ENCODE measurements at places on chromosomes 2 and 18.

DNA sequence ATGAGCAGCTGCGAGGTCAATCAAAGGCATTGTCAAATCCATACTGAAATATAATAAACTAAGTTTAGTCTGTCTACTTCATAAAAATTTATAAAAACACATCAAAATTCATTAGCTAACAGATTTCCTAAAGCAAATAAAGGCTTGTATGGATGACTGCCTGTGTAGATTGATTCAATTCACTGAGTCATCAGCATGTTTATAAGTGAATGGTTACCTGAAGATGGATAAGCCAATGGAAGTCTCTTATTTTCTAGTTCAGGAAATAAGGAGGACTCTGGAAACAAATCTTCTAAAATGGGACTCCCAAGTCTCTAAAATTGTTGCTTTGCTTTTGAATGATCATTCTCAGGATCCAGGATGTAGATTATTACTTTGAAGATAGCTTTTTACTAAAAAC, 57.0 kb upstream of the HNRNPA3 start:
- no peak for DNase-seq

GRCh38 chr18:41858761-41859555, 96.1 kb upstream of the PIK3C3 start:
- DNase-seq: no peak

- no peak for DNase-seq
Measured at GRCh38 chr2:232787806-232788205, 11.4 kb upstream of the KCNJ13 start.

DNA sequence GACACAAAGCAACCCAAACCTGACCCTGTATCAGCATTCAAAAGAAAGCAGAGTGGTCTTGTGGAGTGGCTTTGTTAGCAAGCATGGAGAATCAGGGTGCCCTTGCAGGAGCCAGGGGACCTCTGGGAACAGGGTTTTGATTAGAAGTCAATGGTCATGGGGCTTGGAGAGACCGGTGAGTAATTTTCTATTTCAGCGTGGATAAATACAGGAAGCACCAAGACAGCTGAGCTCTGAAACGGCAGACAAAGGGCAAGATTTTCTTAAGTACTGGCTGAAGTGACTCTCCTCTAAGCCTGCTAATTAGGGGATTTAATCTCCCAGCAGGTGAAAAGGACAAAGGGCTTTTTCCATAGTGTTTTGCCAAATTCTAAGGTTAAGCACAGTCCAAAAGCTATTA, 78.0 kb upstream of the GAREM1 start:
- no peak for DNase-seq

DNA sequence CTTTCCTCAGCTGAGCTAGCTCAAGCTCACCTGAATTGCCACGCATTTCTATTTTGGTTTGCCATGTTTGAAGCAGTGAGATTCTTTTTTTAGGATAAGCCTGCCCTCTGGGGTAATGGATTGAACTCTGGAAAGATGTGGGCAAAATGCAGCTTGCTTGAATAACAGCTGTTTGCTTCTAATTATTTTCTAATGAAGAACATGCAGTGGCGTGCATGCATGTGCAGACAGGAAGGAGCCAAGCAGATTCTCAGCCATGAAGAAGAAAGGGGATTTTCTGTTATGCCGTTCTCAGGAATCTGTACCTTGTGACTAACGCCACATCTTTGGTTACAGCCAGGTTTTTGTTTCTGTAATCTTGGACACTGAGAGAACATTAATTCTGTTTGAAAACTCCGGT, 171.2 kb downstream of the ANTXR1 start:
- DNase-seq: no peak

DNA sequence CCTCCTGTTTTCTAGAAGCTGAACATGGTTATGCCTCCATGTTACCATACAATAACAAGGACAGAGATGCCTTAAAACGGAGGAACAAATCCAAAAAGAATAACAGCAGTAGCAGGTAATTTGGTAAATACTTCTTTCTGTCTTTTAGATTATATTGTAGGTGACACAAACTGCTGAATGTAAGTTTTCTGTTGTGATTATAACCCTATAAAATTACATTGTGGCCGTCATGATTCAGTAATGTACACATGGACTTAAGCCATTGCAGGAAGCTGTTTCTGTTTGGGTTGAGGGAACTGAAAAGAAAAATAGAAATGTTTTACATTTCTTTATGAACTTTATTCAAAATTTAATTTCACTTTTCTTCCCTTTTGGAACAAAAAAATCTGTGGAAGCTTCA, 1.2 kb downstream of the MXD1 start:
- no peak for DNase-seq

DNA sequence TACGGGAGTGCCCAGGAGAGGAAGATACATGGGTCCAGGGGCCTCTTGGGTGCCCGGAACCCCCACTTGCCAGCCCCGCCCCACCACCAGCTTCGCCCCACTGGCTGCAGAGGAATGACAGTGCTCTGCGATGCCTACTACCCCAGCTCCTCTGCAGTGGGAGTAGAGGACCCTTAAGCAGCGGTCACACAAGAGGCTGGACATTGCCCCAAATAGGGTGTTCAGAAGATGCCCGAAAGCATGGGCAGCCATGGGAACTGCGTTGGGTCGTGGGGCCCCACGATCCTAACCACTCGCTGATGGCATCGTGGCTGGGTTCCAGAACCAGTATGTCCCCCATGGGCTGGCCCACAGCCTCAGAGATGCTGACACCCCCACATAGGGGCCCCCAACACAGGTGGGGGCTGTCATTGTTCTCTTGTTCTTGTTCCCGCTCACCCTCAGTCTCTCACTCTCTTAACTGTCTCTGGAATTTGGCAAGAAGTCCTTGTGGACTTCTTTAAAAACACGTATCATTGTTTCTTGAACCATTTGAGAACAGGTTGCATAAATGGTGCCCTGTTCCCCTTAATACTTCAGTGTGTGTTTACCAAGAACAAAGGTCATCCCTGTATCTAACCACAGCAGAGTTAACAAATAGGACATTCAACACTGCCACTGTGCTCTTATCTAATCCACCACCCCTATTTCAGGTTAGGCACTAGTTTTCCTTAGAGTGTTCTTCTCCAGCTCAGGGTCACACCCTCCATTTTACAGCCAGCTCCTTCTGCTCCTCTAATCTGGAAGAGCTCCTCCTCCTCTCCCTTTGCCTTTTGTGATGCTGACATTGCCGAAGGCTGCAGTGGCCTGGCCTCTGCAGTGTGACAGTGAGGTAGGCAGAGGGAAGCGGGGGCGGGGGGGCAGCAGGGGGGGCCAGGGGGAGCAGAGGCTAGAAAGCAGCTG, 76.3 kb downstream of the STPG4 start:
- DNase-seq: no peak

DNA sequence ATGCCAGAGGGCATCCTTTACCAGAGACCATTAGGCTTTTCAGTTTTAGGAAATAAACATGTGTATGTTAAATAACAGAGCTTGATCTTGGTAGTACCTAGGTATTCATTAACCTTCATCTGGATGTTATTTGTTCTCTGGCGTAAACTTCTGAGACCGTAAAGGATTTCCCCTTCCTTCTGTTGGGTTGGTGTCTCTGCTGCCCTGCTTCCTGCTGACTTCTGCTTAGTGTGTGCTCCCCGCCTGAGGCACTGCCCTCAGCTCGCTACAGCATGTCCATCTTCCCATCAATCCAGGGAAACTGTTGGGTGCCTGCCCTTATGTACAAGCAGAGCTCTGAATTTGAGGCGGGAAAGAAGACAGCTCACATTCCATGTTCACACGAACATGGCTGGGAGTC, 177.9 kb downstream of the TPGS2 start:
- DNase-seq: no peak

DNA sequence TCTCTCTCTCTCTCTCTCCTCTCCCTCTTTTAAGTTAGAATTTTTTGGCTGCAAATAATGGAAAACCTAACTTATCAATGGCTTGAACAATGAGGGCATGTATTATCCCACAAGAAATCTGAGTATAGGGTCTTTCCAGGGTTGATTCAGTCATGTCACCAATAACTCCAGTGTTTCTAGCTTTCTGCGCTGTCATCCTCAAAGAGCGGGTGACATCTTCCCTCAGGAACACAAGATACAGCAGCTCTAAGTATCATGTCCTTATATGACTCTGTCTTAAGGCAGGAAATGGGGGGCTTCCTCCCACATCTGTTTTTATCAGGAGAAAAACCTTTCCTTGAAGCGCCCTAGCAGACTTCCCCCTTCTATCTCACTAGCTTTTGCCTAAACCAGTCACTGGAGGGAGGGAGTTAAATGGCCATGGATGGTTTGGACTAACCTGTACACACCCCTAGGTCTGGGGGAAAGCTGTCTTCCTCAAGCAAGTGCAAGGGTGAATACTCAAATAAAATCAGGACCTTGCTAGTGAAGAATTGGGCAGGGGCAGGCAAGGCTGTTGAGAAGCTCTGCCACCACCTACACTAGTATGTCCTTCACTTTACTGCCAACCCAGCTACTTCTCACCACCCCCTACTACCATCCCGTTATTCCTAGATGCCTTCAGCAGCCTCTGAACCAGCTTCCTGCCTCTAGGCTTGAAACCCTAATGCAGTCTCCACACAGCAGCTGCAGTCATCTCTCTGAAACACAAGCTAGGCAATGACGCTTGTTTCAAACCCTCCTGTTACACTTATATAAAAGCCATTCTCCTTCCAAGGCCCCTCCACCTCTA, 7.5 kb upstream of the TUBA4A start:
- DNase-seq: no peak

DNA sequence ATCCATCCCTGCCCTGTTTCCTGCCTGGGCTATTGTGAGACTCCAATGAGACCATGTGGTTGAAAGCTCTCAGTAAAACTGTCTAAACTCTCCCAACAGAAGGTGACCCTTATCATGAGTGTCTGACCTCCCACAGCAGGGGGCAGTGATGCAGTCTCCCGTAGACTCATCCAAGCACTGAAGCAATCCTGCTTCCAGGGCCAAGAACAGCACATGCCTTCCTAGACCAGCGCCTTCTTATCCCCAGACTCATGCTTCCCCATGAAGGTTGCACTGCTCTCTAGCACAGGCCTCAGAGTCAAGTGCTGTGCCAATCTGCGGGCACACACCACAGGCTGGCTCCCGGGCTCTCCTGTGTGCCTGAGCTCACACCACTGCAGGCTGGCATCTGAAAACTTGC, 112.3 kb downstream of the TNS1 start:
- no peak for DNase-seq

- no peak for DNase-seq
Measured at GRCh38 chr2:126886916-126887280, 11.8 kb upstream of the TEX51 start.

- no peak for DNase-seq
Measured at GRCh38 chr2:61354543-61355197, 116.2 kb downstream of the USP34 start.

DNA sequence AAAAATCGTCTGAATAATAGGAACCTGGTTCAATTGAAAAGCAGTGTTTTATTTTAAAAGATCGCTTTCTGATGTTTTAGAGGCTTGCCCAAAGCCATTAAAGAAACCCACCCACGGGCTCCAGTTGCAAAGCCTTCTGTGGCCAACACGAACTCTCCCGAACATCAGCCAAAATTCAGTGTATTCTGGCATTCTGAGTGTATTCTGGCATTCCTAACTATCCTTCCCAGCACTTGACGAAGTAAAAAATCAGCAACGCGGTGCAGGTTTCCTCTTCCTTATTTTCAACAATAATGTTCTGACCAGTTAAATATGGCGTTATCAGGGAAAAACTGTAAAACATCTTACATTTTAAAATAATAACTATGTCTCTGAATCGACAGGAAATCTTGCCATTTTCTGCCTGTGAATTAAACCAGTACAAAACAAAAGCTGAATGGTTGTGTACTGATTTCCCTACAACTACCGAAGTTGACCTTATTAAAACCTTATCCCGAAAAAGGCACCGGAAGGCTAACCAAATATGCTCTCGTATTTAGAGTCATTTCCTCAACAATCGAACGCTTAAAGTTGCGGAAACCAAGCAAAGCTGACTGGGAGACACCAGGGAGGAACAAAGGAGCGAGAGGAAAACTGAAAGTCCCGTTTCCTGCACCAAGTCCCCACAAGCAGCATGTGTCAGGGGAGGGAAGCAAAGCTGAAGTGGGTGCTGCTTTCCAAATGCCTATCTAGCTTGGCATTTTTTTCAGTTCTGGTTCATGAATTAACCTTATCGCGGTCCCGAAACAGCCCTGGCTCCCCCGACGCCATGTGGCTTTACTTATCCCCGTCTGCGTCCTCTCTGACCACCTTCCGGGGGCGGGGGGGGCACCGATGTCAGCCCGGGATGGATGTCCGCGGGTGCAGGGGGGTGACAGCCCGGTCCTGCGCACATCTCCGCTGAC, 44.3 kb downstream of the ZNF516 start:
- no peak for DNase-seq

DNA sequence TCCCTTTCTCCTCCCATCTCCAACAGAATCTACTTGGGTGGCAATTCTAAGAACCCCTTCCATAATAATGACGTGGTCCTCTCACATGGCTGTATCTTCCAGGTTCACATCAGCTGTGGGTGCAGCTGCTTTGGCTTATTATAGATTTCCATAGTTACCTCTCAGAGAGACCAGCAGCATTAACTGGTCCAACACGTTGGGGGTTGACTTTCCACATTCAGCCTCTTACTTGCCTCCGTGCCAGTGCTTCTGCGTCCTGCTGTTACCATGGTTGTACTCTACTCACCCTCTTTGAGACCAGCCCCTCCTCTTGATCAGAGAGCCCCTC, 570.7 kb downstream of the PLCL1 start:
- DNase-seq: no peak

GRCh38 chr2:46778511-46778910, 137.1 kb downstream of the MCFD2 start:
- DNase-seq: no peak

- DNase-seq: no peak
Measured at GRCh38 chr2:43609290-43609918, 13.6 kb upstream of the THADA start.

DNA sequence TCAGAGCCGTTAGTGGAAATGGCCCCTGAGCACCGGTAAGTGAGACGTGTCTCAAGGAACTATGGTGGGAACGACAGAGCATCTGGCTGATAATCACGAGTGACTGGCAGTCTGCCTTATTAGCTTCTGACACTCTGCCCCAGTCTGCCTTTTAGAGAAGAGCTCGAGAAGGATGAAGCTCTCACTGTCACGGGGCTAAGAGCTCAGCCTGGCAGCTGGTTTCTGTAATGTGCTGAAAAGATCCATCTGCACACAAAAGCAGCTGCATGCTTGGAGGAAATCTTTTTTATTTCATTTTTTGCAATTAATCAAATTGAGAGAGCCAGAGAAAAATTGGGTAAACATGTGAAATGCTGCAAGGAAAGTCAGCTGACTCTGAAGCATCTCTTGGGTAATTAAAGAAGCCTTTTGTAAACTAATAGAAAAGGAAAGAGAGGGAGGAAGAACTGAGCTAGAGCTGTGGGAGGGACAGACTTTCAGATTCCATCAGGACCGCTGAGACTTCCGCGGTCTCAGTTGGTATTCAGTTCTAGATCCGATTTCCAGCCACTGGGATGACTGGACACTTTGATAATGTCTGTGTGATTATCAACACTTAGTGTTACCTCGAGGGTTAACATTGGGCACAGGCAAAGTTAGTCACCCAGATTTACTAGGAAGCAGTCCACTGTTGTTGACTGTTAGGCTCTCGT, 24.4 kb downstream of the MBP start:
- peak; percentile 52 for DNase-seq

GRCh38 chr2:64722291-64723044, 68.8 kb upstream of the SERTAD2 start:
- no peak for DNase-seq
